Ascending aorta (tissue), 2 donors: ENCODE measurements at places on chromosomes 5 and 9.

DNA sequence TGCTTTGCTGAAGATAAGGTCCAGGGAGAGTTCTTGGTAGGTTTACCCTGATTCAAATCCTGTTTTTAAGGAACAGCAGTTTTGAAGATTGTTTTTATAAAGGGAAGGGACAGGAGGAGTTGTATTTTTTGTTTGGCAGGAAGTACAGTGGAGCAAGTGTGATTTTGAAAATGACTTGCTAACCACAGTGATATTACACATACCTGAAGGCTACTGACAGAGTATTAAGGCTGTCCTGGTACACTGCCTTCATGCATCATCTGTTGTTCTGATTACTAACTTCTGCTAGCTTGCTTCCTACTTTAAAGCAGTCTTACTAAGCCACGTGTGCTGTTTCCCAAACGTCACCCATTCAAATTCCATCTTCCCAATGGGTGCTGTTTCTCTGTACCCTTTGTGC lies 559.5 kb upstream of the SGCD start:
- no peaks in the 10 kb centered on the region for H3K27me3 ChIP-seq
- H3K36me3 ChIP-seq = no peaks in the 10 kb centered on the region

DNA sequence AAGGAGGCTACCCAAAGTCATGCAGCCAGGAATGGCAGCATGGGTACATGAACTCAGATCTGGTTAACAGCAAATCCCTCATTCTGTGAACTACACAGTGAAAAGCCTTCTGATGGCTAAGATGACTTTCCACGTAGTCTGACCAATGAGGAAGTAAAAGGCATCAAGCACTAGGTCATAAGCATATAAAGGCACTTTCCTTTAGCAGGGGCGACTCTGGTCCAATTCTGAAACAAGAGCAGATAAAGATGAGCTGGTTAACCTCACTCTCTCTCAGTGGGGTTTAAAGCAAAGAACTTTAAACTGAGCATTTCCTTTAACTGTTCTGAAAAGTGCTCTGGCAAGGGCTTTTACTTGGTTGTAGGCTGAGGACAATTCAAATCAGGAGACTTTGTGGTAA lies 21.1 kb downstream of the PSMB7 start:
- no peak for DNase-seq
- no peak overlapping the region for H3K4me3 ChIP-seq
- no peak overlapping the region for H3K27ac ChIP-seq
- peaks cover 4% of the 10 kb centered on the region for H3K4me1 ChIP-seq
- no peaks in the 10 kb centered on the region for H3K27me3 ChIP-seq

GRCh38 chr5:74364507-74364906 lies 276.0 kb downstream of the ENC1 start:
- no peaks in the 10 kb centered on the region for H3K36me3 ChIP-seq
- H3K4me3 ChIP-seq = no peak overlapping the region
- no peaks in the 10 kb centered on the region for H3K27me3 ChIP-seq
- DNase-seq = no peak
- no peak overlapping the region for H3K27ac ChIP-seq

DNA sequence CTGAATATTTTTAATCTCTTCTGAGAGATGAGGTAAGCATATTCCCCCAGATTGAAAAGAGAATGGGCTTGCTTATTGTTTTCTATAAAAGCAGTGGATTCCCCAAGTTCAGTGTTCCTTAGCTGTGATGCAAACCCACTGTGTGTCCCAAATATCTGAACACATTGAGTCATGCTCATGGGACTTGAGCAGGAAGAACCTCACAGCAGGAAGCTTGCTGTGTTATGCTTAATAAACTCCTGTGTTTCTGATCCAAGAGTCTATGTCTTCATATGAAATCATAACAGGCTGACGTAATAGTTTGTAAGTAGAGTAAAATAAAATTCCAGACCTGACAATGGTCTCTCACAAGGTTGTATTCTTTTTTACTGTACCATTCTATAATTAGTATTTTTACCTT lies 24.8 kb upstream of the LOX start:
- H3K27me3 ChIP-seq = no peaks in the 10 kb centered on the region
- no peak overlapping the region for H3K4me3 ChIP-seq
- H3K4me1 ChIP-seq = no peaks in the 10 kb centered on the region

DNA sequence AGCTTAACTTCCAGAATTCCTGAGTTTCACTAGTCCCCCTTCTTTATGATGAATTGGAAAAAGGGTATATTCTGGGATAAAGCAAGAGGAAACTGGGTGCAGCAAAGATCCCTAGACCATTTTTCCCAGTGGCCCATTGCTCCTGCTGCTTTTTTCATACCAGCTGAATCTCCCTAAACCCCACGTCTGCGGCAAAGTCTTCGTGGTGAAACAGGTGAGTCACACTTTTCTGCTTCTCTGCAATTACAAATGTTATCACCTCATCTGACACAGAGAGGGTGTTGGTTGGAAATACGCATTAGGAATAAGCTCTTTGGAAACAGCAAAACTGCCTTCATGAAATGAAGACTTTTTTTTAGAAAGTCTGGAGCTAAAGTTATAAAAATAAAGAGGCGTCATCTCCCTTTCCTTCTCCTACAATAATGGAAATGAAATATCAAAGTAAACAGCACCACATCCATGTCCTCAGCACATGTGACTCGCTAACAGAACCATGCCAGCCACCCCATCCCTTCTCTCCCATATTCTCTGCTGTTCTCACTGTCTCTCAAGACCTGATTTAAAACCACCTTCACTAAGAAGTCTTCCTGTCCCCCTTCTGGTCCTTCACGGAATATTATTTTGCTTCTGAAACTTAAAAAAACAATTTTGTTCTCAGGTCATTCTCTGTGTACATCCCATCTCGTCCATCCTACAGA lies 39.5 kb upstream of the GLRX start:
- peaks cover 48% of the 10 kb centered on the region for H3K4me1 ChIP-seq
- no peak overlapping the region for H3K4me3 ChIP-seq
- H3K27me3 ChIP-seq = no peaks in the 10 kb centered on the region
- DNase-seq = no peak

DNA sequence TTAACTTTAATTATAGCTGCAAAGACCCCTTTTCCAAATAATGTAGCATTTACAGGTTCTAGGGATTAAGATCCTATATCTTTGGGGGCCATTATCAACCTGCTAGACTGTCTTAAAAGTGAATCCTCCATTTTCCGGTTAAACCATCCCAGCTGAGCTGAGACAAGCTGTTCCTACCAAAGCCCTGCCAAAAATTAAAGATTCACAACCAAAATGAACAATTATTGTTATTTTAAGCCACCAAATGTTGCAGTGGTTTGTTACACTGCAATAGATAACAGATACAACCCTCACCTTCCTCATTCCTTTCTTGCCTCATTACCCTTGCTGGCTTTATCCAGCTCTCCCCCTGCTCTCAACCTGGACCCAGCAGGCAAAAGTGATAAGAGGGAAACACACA lies 343.4 kb downstream of the CDK5RAP2 start:
- H3K36me3 ChIP-seq = no peaks in the 10 kb centered on the region
- H3K27ac ChIP-seq = no peak overlapping the region
- no peaks in the 10 kb centered on the region for H3K4me1 ChIP-seq
- no peak for DNase-seq
- no peak overlapping the region for H3K4me3 ChIP-seq
- no peaks in the 10 kb centered on the region for H3K27me3 ChIP-seq

- H3K36me3 ChIP-seq = no peaks in the 10 kb centered on the region
- H3K27ac ChIP-seq = no peak overlapping the region
- no peak overlapping the region for H3K4me3 ChIP-seq
- no peak for DNase-seq
Measured at GRCh38 chr5:79837761-79838551, 148.3 kb downstream of the CMYA5 start.

- H3K4me1 ChIP-seq = no peaks in the 10 kb centered on the region
- H3K27me3 ChIP-seq = no peaks in the 10 kb centered on the region
- no peaks in the 10 kb centered on the region for H3K36me3 ChIP-seq
- no peak overlapping the region for H3K4me3 ChIP-seq
- H3K27ac ChIP-seq = no peak overlapping the region
Measured at GRCh38 chr9:74035786-74036185, 461.3 kb upstream of the RORB start.

DNA sequence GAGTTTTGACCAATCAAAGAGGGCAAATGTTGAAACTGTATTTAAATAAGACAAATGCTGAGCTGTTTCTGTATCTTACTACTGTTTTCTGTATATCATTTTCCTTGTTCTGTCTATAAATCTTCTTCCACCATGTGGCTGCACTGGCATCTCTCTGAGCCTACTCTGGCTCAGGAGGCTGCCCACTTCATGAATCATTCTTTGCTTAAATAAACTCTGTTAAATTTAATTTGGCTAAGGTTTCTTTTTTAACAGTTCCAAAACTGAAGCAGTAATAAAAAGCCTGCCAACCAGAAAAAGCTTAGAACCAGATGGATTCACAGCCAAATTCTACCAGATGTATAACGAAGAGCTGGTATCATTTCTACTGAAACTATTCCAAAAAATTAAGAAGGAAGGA lies 40.2 kb upstream of the TAS2R1 start:
- H3K4me1 ChIP-seq = no peaks in the 10 kb centered on the region
- no peak for DNase-seq
- H3K36me3 ChIP-seq = no peaks in the 10 kb centered on the region
- no peak overlapping the region for H3K4me3 ChIP-seq
- H3K27ac ChIP-seq = no peak overlapping the region

DNA sequence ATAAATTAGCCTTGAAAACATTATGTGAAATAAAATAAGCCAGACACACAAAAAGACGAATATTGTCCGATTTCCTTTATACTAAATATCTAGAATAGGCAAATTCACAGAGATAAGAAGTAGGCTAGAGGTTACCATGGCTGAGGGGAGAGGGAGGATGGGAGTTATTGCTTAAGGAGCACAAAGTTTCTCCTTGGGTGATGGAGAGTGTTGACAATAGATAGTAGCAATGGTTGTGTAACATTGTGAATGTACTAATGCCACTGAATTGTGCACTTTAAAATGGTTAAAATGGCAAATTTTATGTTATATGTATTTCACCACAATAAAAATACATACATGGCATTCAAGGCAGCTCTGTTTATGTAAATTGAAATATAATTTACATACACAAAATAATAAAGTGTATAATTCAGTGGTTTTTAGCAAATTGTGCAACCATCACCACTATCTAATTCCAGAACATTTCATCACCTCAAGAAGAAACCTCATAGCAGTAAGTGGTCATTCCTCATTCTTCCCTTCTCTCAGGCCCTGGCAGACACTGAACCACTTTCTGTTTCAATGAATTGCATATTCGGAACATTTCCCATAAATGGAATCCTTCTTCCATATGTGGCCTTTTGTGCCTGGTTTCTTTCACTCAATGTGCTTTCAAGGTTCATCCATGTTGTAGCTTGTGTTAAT lies 59.2 kb downstream of the NDST1 start:
- DNase-seq = no peak
- no peaks in the 10 kb centered on the region for H3K27me3 ChIP-seq
- H3K4me3 ChIP-seq = no peak overlapping the region
- H3K27ac ChIP-seq = no peak overlapping the region
- H3K4me1 ChIP-seq = no peaks in the 10 kb centered on the region

DNA sequence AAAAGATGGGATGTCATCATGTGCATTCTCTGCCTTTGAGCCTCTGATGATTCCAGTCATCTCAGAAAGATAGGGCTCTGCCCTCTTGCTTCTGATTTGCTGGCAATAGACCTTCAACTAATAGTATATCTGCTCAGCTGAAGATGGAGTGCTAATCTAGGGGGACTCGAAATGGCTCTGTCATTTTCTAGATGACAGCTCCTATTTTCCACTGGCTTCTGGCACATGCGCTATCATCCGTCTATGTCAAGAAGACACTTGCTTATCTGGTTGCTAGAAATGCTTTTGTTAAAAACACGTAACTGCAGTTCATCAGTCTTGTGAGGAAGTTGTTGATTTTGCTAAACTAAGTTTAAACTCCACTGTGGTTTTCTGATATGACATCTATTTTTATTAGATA lies 265.5 kb upstream of the ZNF608 start:
- no peak for DNase-seq
- no peak overlapping the region for H3K4me3 ChIP-seq
- no peaks in the 10 kb centered on the region for H3K4me1 ChIP-seq
- no peaks in the 10 kb centered on the region for H3K27me3 ChIP-seq
- no peaks in the 10 kb centered on the region for H3K36me3 ChIP-seq
- H3K27ac ChIP-seq = no peak overlapping the region

- H3K27me3 ChIP-seq = no peaks in the 10 kb centered on the region
- H3K4me3 ChIP-seq = no peak overlapping the region
- peaks cover 16% of the 10 kb centered on the region for H3K4me1 ChIP-seq
- DNase-seq = no peak
- no peaks in the 10 kb centered on the region for H3K36me3 ChIP-seq
Measured at GRCh38 chr5:179815491-179816249, 5.0 kb upstream of the SQSTM1 start.

DNA sequence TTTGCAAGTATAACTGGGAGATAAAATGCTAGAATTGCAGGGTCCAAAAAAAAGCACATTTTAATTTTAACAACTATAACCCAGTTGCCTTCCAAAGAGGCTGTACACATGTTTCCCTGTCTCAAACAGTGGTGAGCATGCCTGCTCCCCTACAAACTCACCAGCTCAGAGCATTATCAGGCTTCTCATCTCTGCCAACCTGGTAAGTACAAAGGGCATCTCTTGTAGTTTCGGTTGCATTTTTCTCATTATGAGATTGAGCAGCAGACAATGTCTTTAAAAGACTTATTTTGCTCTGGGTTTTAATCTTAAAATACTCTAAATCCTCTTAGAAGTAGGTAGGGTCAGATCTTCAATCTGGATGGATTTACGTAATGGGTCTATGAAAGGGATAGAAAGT lies 107.1 kb upstream of the MSX2 start:
- no peaks in the 10 kb centered on the region for H3K4me1 ChIP-seq
- H3K27ac ChIP-seq = no peak overlapping the region
- no peak overlapping the region for H3K4me3 ChIP-seq
- H3K36me3 ChIP-seq = no peaks in the 10 kb centered on the region

DNA sequence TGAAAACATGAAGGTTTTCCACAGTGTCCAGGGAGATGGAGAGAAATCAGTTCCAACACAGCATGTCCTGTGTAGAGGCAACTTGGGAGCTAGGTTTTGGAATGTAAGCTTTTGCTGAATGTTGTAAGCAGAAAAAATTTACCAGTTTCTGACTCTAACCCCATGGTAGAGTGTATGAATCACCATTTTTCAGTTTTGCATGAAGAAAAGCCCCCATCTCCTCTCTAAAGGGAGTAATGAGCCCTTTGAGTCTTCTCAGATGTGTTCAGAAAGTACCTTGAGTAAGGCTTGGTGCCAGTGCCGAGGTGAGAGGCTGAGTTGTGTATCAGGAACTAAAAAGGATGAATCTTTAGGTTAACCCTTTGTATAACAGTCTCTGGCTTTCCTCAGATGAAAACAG lies 96.2 kb downstream of the ADRB2 start:
- H3K27me3 ChIP-seq = no peaks in the 10 kb centered on the region
- no peak for DNase-seq
- H3K27ac ChIP-seq = no peak overlapping the region
- H3K36me3 ChIP-seq = no peaks in the 10 kb centered on the region
- H3K4me3 ChIP-seq = no peak overlapping the region
- H3K4me1 ChIP-seq = no peaks in the 10 kb centered on the region

GRCh38 chr5:57422993-57423392 lies 59.6 kb downstream of the ACTBL2 start:
- H3K36me3 ChIP-seq = no peaks in the 10 kb centered on the region
- H3K27me3 ChIP-seq = no peaks in the 10 kb centered on the region
- H3K4me3 ChIP-seq = no peak overlapping the region
- DNase-seq = no peak
- H3K4me1 ChIP-seq = no peaks in the 10 kb centered on the region
